Hindlimb muscle (tissue), 1 donor: ENCODE measurements at places on chromosomes 11 and 22.

GRCh38 chr22:23068096-23068831 lies 2.1 kb upstream of the GNAZ start:
- no peak for DNase-seq

- no peak for DNase-seq
Observed at GRCh38 chr11:79077702-79078330, 363.0 kb downstream of the TENM4 start.

DNA sequence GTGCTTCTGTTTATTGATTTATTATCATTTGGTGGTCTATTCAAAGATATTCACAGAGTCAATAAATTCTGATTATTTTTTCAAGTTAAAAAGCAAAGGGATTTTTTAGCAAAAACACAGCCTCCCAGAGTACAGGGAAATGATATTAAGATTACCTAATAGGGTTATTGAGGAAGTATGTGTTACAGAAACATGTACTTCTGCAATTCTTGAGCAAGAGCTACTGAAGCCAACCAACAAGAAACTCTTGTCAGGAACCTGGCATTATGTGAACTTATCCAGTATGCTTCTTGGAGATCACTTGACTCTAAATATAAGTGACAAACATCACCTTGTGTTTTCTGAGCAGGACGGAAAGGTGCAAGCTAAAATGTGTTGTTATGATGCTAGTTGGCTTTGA lies 42.0 kb upstream of the CARD18 start:
- no peak for DNase-seq

DNA sequence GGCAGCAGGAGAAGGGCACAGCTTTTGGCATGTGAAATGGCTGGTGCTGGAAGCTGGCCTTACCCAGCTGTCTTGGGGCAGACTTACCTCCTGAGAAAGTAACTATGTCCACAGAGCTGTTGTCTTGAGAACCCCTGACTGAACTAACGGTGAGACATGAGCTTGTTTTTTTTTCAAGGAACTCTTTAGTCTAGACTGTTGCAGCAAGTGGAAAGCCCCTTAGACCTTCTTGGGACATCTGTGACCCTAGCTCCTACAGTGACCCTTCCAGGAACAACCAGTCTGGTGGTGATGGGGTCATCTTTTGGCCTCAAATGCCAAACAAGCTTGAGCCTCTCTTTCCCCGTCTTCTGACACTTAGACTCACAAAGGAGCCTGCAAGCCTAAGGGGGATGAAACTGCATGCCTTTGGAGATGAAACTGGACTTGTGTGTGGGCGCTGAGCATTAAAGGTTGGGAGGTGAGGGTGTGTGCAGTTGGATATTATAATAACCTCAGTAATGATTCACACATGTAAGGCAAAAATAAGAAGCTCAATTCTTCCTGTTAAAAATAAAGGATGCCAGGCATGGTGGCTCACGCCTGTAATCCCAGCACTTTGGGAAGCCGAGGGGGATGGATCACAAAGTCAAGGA lies 35.4 kb downstream of the SDHD start:
- no peak for DNase-seq

GRCh38 chr11:130894322-130895025 lies 21.8 kb downstream of the SNX19 start:
- DNase-seq, result peak; percentile 58

- DNase-seq, result no peak
Observed at GRCh38 chr11:1759851-1760220, 3.9 kb downstream of the CTSD start.

- DNase-seq, result no peak
Observed at GRCh38 chr11:85762226-85762625, 48.7 kb downstream of the SYTL2 start.

DNA sequence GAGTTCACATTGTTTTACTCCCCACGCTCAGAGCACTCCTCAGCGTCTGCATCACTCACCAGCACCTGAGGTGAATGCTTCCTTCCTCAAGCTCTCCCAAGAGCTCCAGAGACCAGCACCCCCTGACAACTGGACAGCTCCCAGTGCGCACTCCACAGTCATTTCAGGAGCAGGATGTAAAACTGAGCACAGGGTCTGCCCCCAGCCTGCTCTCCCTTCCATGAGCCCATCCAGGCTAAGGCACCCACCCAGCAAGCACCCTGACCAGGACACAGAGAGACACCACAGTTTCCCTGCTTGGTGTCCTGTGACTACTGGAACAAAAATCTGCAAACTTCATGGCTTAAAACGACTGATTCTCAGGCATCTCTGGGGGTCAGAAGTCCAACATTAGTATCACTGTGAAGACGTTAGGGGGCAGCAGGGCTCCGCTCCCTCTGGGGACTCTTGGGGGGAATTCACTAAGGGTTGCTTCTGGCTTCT lies 3.3 kb downstream of the SCGB1D2 start:
- DNase-seq, result peak; percentile 8

GRCh38 chr11:36361901-36362391 lies 65.9 kb downstream of the PRR5L start:
- DNase-seq, result no peak

- no peak for DNase-seq
Observed at GRCh38 chr22:46659791-46660186, 39.6 kb downstream of the GRAMD4 start.

GRCh38 chr11:2951231-2952110 lies 22.3 kb upstream of the PHLDA2 start:
- DNase-seq, result no peak

- no peak for DNase-seq
Observed at GRCh38 chr11:122681070-122681469, 25.5 kb downstream of the UBASH3B start.

- no peak for DNase-seq
Observed at GRCh38 chr11:6057452-6057851, 26.9 kb upstream of the OR56A1 start.

- DNase-seq, result no peak
Observed at GRCh38 chr11:76616676-76617552, 53.6 kb downstream of the LRRC32 start.

DNA sequence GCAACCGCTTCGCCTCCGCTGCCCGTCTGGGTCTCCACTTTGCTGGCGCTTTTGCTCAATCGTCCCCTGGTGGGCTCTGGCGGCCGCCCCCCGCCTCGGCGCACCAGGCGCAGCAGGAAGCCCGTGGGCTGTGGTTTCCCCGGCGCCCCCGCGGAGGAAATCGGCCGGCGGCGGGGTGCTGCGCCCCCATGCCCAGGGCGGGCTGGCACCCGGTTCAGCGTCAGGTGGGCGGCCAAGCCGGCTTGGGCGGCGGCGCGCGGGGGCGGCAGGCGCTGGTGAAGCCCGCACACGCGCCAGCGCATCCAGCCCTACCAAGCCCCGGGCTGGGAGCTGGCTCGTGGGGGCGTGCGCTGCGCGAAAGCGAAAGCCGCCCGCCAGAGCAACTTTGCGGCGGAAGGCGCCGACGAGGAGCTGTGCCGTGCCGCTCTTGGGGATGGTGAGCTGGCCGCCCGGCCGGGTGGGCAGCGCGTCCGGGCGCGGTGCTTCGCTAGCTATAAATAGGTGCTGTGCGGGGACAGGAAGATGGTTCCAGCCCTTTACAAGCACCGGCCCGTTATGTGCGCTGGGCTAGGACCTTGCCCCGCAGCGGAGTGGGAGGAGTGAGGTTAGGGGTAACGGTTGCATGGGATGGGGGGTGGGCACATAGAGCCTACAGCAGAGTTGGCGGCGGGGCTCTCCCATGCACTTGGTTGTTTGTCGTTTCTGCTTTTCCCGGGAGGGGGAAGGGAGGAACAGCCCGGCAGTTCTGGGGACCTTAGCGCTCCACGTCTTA lies 25.0 kb upstream of the SUSD2 start:
- DNase-seq, result no peak

GRCh38 chr22:22711532-22711913 lies 67.1 kb downstream of the GGTLC2 start:
- no peak for DNase-seq

- no peak for DNase-seq
Observed at GRCh38 chr11:132077416-132077815, 707.0 kb downstream of the NTM start.

DNA sequence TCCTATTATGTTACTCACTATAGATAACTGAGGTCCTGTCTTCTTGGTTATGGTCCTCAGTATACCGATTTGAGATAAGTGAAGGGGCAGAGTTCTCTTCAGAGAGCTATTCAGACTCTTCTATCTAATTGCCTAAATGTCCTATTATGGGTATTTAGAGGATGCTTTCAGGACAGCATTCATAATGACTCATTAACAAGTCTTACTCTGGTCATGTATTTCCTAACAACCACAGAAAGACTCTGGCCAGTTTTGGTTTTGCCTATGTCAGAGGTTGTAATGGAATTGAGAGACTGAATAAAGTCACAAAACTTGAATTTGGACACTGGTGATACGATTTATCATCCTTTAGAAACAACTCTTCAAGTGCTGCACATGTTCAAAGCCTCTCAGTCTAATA lies 1233.0 kb downstream of the JRKL start:
- DNase-seq, result no peak

GRCh38 chr11:110497231-110497978 lies 67.7 kb downstream of the FDX1 start:
- no peak for DNase-seq

- DNase-seq, result no peak
Observed at GRCh38 chr11:85313741-85314140, 313.4 kb downstream of the DLG2 start.

GRCh38 chr11:77379253-77379652 lies 77.8 kb upstream of the GDPD4 start:
- no peak for DNase-seq

GRCh38 chr22:39283322-39284141 lies 35.9 kb downstream of the RPL3 start:
- no peak for DNase-seq

GRCh38 chr22:49214976-49215375 lies 612.7 kb downstream of the BRD1 start:
- DNase-seq, result no peak

DNA sequence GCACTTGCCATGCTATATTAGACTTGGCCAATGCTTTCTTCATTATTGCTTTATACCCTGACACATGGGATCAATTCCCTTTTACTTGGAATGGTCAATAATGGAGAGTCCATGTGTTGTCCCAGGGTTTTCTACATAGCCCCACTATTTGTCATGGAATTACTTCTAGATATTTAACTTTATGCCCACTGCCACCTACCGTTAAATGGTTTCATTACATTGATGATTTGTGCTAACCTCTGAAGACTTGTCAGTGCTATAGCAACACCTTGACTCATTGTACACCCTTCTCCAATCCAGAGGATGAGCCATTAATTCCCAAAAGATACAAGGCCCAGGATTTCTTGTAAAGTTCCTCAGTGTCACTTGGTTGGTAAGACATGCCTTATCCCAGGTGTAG lies 31.4 kb upstream of the SLC22A25 start:
- no peak for DNase-seq

- peak; percentile 15 for DNase-seq
Observed at GRCh38 chr11:58923300-58923788, 15.9 kb upstream of the GLYATL1 start.
